ENCODE measurements at places on chromosomes 1 and 21. TPM values are rescaled to one million over a fixed set of nuclear protein-coding genes. Genes with fewer than 3 reads are reported as not detected.

Gene LCE1D
- not detected for total RNA-seq

Gene MAP1LC3C
- total RNA-seq, result not detected

Gene LCE1C
- not detected for total RNA-seq

Gene S100A10
- 455 TPM for total RNA-seq

Gene ARHGAP29
- total RNA-seq, result 89.1 TPM

Gene KIF17
- 0.33 TPM for total RNA-seq

Gene ALDH4A1
- 11.0 TPM for total RNA-seq

Gene UBXN11
- 9.8 TPM for total RNA-seq

Gene CHODL
- 0.79 TPM for total RNA-seq

Gene KISS1
- 331 TPM for total RNA-seq

Gene TPTE
- total RNA-seq, result 0.22 TPM

Gene ZNF670
- 2.1 TPM for total RNA-seq

Gene CELA3B
- not detected for total RNA-seq

Gene LCE1B
- total RNA-seq, result not detected

Gene ZBTB8A
- total RNA-seq, result 10.5 TPM

Gene U2AF1
- 26.7 TPM for total RNA-seq

Gene PADI2
- 0.43 TPM for total RNA-seq

Gene FAM163A
- not detected for total RNA-seq

Gene B3GALT2
- total RNA-seq, result under 0.01 TPM

Gene RGS16
- total RNA-seq, result 0.11 TPM

Gene RNF187
- total RNA-seq, result 33.0 TPM

Gene HSD11B1
- total RNA-seq, result 0.22 TPM

Data from placental epithelial cell (primary cell).